ENCODE measurements at places on chromosomes 11 and 22.

GRCh38 chr22:20279662-20280134, 11.6 kb upstream of the RTN4R start:
- DNase-seq = no peak

- no peak for DNase-seq
These were observed 1.3 kb downstream of the DERL3 start for GRCh38 chr22:23837496-23837859.

DNA sequence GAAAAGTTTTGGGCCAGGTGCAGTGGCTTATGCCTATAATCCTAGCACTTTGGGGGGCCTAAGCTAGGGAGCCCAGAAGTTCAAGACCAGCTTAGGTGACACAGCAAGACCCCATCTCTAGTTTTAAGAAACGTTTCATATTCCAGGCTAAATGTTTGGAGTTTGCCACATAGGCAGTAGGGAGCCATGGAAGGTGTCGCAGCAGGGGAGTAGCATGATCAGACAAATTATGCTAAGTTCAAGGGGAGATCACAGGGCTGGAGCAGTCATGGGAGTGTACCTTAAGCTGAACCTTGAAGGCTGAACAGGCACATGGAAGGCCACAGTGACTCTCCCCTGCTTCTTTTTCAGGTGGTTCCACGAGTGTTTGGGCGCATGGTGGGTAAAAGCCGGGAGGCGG, 5.9 kb upstream of the NHERF4 start:
- no peak for DNase-seq

GRCh38 chr22:32864041-32864440, 62.5 kb downstream of the TIMP3 start:
- DNase-seq = no peak

GRCh38 chr11:76321820-76322524, 59.0 kb downstream of the THAP12 start:
- DNase-seq = no peak

- no peak for DNase-seq
These were observed 61.0 kb downstream of the OR5AK2 start for GRCh38 chr11:57049749-57050148.

- no peak for DNase-seq
These were observed 22.0 kb downstream of the PACSIN2 start for GRCh38 chr22:42992886-42993479.

DNA sequence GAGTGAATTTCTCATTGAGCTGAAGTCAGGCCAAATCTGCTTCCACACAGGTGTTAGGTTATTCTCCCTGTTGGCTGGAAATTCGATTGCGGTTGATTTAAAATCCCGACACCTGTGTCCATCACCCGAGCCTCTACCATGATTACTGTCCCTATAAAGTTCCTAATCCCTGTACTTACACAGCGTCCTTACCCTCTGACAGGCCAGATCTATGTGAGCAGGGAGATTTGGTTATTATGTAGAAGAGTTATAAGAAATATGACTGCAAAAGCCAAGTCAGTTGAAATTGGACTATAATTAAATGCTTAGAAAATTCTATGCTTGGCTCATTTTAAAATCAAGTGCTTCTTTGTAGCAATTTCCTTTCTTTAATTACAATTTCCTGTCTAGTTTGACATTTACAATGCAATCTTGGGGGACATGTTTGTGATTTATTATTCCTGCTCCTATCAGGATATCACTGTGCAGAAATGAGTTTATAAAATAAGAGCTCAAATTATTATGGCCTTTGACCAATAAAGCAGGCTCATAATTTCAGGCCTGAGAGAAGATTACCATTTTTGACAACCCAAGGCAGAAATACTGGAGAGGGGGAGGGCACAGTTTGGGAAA, 32.5 kb upstream of the LMO1 start:
- no peak for DNase-seq
